ENCODE measurements at places on chromosomes 1 and 21. TPM values are rescaled to one million over a fixed set of nuclear protein-coding genes. Genes with fewer than 3 reads are reported as not detected.

DNA sequence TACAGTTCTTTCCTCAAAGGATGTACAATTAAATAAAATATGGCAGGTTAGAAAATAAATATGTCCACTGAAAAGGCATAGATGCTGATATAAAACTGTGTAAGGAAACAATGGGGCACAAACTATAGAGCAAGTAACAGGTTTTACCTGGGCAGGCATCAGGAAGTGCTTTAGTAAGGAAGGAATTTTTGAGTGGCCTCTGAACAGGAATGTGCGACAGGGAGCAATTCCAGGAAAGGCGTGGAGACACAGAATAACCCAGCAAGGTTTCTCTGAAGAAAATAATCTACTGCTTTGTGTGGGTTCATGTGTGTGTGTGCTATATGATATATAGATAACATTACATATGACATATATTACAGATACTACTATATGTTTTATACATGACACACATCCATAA is 128.4 kb downstream of the RGS21 start:
- no peak overlapping the region for H3K27ac ChIP-seq
- H3K4me1 ChIP-seq, result no peaks in the 10 kb centered on the region
- H3K36me3 ChIP-seq, result no peaks in the 10 kb centered on the region

- no peak overlapping the region for H3K27ac ChIP-seq
- no peaks in the 10 kb centered on the region for H3K4me1 ChIP-seq
- H3K27me3 ChIP-seq, result peaks cover 44% of the 10 kb centered on the region
- DNase-seq, result no peak
These were observed 55.1 kb downstream of the RBM11 start for GRCh38 chr21:14271053-14271452.

DNA sequence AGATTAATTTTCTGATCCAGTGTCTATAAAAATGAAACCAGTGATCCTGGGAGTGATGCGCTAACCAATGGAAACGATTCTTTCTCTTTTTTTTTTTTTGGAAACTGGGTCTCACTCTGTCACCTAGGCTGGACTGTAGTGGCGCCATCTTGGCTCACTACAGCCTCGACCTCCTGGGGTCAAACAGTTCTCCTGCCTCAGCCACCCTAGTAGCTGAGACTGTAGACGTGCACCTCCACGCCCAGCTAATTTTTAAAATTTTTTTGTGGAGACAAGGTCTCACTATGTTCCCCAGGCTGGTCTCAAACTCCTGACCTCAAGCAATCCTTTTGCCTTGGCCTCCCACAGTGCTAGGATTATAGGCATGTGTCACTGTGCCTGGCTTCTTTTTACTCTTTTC is 3.4 kb upstream of the RCC2 start:
- no peak for DNase-seq
- peaks cover 17% of the 10 kb centered on the region for H3K36me3 ChIP-seq
- H3K27ac ChIP-seq, result no peak overlapping the region
- H3K4me1 ChIP-seq, result peaks cover 40% of the 10 kb centered on the region
- peaks cover 6% of the 10 kb centered on the region for H3K27me3 ChIP-seq

The CDK18 gene
- 2.3 TPM for total RNA-seq

The RNU1-4 gene
- total RNA-seq, result 1,278 TPM

The FAAP20 gene
- 80.4 TPM for total RNA-seq

GRCh38 chr1:64194168-64195080 is 9.0 kb upstream of the UBE2U start:
- H3K27me3 ChIP-seq, result peaks cover 11% of the 10 kb centered on the region
- no peaks in the 10 kb centered on the region for H3K36me3 ChIP-seq
- no peak overlapping the region for H3K27ac ChIP-seq
- H3K4me3 ChIP-seq, result no peak overlapping the region

GRCh38 chr1:210586771-210587170 is 258.1 kb downstream of the HHAT start:
- peaks cover 2% of the 10 kb centered on the region for H3K36me3 ChIP-seq
- H3K27me3 ChIP-seq, result no peaks in the 10 kb centered on the region
- H3K4me1 ChIP-seq, result peaks cover 8% of the 10 kb centered on the region

The KCNJ9 gene
- not detected for total RNA-seq

The PDPN gene
- total RNA-seq, result not detected

Measured in activated T-cell treated with anti-CD3 and anti-CD28 coated beads, Interleukin-2, amount 50 U/mL, for 72 hours (primary cell).